ENCODE measurements at places on chromosomes 11 and 22.

GRCh38 chr11:59560290-59560701, 49.0 kb downstream of the OR4D9 start:
- peak; percentile 78 for DNase-seq

DNA sequence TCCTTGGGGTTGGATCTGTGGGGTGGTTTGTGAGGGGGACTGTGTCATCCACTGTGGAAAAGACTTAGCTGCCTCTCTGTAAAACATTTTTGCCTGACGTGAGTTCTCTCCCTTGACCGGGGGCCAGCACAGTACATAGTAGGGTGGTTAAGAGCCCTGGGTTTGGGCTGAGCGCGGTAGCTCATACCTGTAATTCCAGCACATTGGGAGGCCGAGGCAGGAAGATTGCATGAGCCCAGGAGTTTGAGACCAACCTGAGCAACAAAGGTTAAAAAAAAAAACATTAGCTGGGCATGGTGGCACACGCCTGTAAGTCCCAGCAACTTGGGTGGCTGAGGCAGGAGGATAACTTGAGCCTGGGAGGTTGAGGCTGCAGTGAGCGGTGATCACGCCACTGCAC, 74.7 kb upstream of the WNT7B start:
- DNase-seq, result no peak

GRCh38 chr11:199782-200181, 6.9 kb downstream of the SCGB1C1 start:
- peak; percentile 65 for DNase-seq

DNA sequence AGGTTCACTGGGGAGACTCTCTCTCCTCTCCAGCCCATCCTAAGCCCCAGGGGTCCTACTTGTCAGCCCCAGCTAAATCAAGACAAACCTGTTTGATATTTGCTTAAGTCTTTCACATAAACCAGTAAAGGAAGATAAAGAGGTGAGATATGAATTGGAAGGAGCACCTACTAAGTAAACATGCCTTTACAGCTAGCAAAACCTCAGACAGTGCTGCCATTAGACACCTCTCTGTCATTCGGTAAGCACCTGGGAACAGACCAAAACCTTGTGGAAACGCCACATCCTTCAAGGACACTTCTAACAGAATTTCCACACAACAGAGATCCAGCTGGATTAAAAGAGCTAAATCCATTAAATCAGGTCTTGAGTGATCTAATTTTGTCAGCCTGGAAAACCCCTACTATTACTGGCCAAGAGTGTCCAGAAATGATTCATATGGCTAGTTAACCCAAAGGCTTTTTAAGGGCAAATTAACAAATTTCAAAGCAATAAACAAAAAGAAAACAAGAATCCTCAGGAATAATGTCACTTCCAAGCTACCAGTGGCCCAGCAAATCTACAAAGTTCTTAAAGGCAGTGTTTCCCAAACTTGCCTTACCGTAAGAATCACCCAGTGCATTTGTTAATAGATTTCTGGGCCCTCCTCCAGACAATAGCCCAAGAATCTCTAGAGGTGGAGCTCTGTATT, 2.4 kb downstream of the VPS37C start:
- no peak for DNase-seq

DNA sequence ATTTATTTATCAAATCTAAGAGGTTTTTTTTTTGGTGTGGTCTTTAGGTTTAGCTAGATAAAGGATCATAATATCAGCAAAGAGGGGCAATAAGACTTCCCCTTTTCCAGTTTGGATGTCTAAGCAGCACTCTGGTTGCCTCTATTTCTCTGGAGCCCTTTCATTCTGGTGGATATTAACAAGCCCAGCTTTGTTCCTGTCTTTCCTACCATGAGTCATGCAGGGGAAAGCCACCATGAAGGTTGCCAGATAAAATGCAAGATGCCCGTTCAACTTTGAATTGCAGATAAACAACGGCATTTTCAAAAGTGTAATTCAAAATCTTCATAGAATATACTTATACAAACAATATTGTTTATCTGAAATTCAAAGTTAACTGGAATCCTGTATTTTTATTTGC, 143.6 kb downstream of the ADAMTS15 start:
- DNase-seq, result no peak

DNA sequence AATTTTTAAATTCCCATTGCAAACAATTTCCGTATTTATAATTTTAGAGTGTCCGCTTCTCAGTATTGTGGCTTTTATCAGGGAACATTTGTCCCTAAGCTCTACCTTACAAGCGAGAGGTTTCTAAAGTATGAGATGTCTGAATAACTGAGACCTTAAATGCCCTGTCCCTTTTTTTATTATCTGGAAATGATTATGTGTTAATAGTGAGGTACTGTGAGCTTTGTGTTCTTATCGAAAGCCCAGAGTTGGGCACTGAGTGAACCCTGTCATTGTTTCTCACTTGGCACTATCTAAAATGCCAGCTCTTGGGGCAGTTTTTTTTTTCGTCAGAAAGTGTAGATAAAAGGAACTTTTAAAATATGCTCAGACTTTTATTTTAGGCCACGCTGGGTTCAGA, 9.5 kb downstream of the CTTN start:
- DNase-seq, result no peak

DNA sequence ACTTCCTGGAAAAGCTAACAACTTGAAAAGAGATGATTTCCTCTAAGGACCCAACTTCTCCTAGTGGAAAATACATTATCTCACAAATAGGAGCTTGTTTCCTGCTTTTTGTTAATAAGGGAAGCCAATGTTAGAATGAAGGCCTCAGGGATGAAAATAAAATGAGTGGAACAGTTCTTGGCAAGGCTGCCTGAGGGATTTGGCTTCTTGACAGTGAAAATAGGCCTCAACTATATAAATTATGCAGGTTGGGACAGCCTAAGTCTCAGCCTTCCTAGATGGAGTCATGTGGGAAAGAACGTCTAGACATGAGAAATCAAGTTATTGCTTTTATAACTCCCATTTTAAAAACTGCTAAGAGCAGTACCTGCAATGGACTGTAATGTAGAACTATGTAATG, 92.8 kb upstream of the FIBIN start:
- no peak for DNase-seq

DNA sequence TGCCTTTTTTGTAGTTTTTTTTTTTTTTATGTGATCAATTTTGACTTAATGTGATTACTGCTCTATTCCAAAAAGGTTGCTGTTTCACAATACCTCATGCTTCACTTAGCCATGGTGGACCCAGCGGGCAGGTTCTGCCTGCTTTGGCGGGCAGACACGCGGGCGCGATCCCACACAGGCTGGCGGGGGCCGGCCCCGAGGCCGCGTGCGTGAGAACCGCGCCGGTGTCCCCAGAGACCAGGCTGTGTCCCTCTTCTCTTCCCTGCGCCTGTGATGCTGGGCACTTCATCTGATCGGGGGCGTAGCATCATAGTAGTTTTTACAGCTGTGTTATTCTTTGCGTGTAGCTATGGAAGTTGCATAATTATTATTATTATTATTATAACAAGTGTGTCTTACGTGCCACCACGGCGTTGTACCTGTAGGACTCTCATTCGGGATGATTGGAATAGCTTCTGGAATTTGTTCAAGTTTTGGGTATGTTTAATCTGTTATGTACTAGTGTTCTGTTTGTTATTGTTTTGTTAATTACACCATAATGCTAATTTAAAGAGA, 12.5 kb downstream of the CCND1 start:
- DNase-seq, result no peak

- no peak for DNase-seq
Measured at GRCh38 chr22:32697331-32697995, 104.0 kb upstream of the TIMP3 start.

Measured in coronary artery (tissue), 2 donors.